ENCODE measurements at places on chromosomes 7 and 10.

- DNase-seq, result no peak
Observed at GRCh38 chr7:26989897-26990670, 105.7 kb downstream of the HOXA1 start.

DNA sequence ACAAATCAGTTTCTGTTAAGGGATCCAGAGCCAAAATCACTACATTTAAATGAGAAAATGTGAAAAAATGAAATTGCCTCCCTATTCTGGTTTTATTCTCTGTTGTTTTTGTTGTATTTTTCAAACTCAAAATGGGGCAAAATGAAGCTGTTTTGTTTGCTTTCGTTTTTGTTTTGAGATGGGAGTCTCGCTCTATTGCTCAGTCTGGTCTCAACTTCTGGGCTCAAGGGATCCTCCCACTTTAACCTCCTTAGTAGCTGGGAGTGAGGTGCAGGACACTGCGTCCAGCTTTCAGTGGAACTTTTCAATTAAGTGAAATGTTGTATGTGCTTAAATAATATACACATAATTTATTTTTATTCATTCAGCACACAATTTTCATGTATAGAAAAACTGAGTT lies 205.0 kb downstream of the SORCS1 start:
- DNase-seq, result no peak

GRCh38 chr7:97005183-97006054 lies at the start of gene DLX6:
Gene DLX6, plus strand, starts transcription at chr7:97005553. Its CDS starts 425 bp downstream, at chr7:97005978.
- peak; percentile 92 for DNase-seq

GRCh38 chr10:121974535-121975294 lies at the start of gene NSMCE4A:
Gene NSMCE4A, minus strand, starts transcription at chr10:121975217. Its CDS starts 52 bp downstream, at chr10:121975165.
- DNase-seq, result peak; percentile 70

GRCh38 chr10:4596951-4597350 lies 229.1 kb upstream of the AKR1E2 start:
- DNase-seq, result no peak

DNA sequence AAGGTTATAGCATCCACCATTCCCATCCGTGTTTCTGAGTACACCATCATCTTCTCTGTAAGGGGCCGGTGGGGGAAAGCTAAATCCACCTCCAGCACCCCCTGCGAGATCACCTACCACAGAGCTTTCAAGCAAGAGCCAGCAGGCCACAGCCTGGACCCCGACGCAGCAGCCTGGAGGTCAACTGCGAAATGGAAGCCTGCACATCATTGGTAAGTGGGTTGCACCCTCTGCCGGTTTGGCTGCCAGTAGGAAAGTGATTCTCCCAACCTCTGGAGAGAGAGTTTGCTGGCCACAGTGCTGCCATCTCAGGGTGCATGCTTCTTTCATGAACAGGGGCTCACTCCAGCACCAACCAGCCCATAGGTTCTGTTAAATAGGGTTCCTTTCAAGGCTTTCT lies 81.7 kb downstream of the WIPF3 start:
- DNase-seq, result no peak

GRCh38 chr7:41817386-41817785 lies 114.5 kb upstream of the INHBA start:
- no peak for DNase-seq

- peak; percentile 50 for DNase-seq
Observed at GRCh38 chr7:49001610-49002033, 77.3 kb downstream of the CDC14C start.

DNA sequence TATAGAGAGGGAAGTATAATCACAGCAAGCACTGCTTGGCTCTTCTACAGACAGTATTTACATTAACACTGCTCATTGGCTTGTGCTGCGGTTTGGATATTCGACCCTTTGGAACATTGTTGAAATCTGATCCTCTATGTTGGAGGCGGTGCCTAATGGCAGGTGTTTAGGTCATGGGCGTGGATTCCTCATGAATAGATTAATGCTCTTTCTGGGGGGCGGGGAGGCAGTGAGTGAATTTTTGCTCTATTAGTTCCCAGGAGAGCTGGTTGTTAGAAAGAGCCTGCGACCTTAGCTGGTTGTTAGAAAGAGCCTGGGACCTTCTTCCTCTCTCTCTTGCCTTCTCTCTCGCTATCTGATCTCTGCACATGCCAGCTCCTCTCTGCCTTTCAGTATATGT lies 77.3 kb upstream of the SVIL start:
- DNase-seq, result no peak

DNA sequence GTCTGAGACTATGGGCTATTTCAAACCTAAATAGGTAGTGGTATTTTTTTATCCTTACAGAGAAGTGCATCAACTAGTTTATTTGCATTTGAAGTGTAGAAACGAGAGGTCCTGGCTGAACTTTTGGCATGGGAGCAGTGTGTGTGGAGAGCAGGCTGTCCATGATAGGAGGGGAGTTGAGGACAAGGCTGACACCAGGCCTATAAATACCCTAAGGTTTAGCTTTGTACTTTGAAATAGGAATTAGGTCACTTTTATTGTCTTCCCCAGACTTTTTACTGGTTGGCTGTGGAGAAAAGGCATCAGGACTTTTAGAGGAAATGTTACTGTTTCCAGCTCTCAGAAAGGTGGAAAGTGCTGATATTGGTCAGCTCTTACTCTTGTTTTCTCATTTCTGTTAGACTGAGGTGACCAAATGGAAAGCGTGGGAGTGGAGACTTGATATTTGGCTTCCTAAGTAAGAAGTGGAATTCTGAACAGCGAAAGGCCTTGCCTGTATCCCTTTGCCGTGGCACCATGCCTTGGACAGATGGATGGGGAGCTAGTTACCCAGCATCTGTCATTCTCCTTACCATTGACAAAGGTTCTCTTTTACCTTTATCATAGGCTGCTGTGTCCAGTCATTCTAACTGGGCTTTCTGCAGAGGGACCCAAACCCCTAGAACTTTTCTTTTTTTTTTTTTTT lies 46.0 kb downstream of the GBF1 start:
- no peak for DNase-seq

DNA sequence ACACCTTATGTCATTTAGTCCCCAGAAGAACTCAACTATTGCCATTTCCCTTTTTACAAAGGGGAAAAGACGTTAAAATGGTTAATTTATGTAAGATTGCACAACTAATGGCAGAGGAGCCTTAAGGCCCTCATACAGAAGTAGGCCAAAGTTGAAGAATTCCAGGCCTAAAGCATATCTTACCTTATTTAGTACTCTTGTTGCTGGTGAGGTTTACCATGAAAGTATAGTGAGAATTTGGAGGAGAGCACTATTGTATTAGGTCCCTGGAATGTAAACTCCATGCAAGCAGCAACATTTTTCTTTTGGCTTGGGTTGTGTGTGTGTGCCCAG lies 731 bp upstream of the CRPPA start:
- no peak for DNase-seq

- DNase-seq, result no peak
Observed at GRCh38 chr10:119039161-119039560, 9.6 kb downstream of the NANOS1 start.

Data from LoVo (cell line).